ENCODE measurements at places on chromosomes 16 and 17.

GRCh38 chr17:41894791-41895331 lies 23.9 kb downstream of the ACLY start:
- no peak for DNase-seq

DNA sequence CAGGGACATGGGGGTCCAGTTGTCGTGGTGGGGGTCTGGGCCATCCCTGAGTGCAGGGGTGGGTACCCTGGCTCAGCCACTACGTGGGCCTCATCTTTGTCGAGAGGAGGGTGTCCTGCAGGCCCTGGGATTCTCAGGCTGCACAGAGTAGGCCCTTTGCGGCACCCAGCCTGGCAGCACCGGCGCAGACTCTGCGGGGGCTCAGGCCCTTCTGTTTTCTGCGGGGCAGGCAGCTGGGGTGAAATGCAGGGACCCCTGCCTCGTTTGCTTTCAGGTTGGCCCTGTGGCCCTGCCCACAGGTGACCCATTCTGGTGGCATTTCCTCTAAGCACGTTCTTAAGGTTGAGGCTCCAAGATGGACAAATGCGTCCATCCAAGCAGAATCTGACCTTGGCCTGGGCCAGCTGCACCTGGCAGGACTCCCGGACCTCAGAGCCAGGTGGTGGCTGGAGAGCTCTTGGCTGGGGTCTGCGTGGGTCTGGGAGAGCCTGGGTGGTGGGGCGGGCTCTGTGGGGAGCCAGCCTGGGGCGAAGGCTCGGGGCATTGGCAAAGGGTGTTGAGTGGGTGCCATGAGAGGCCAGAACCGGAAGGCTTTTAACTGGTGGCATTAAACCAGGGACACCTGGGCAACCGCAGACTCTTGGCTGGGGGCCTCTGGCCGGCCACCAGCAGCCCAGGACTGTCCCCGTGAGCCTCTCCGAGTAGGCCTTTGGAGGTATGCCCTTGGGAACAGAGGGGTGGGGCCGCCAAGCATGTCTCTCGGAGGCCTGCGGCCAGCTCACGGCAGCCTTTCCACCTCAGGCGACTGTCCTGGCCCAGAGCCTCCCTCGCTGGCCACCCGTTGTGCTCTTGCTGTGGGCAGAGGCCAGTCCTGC lies 16.9 kb downstream of the PRSS27 start:
- no peak for DNase-seq

- no peak for DNase-seq
Measured at GRCh38 chr17:60301649-60302048, 90.3 kb downstream of the USP32 start.

- no peak for DNase-seq
Measured at GRCh38 chr17:46722662-46723285, 95.7 kb downstream of the WNT3 start.

DNA sequence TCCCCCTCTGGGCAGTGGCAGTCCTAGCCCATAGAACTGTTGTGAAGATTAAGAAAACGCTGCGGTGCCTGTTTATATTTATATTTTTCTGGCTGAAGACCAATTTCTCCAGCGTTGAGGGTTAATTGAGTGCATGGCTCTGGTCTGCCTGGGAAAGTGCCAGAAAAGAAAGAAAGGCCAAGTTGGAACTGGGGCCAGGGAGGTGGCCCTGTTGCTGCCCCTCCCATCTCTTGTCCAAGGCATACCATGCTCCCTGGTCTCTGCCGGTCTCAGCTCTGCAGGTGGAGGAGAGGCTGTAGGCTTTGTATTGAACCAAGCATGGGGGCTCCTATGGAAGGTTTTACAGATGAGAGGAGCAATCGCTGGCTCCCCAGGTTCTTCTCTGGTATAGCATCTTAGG lies 124.7 kb downstream of the MGAT5B start:
- no peak for DNase-seq

GRCh38 chr17:79715098-79715942 lies 15.4 kb upstream of the ENPP7 start:
- DNase-seq = no peak

- DNase-seq = no peak
Measured at GRCh38 chr17:7060165-7060891, 16.4 kb upstream of the SLC16A11 start.

DNA sequence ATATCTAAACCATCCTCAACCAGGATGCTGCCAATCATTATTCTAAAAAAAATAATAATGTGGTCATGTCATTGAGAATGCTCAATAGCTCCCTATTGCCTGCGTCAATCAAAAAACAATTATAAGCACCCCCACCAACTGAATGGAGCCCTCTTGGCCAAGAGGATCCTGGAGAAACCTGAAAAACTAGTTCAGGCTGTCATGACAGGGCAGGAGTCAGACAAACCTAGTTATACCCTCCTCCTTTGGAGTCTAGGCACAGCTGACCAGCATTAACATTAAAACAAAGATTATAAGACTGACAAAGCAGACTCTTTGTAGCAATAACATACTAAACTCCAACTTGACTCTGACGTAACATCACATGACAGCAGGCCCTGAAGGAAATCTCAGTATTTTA lies 119.2 kb upstream of the CCL2 start:
- no peak for DNase-seq

GRCh38 chr17:57539529-57540301 lies 205.4 kb downstream of the CCDC182 start:
- DNase-seq = no peak

DNA sequence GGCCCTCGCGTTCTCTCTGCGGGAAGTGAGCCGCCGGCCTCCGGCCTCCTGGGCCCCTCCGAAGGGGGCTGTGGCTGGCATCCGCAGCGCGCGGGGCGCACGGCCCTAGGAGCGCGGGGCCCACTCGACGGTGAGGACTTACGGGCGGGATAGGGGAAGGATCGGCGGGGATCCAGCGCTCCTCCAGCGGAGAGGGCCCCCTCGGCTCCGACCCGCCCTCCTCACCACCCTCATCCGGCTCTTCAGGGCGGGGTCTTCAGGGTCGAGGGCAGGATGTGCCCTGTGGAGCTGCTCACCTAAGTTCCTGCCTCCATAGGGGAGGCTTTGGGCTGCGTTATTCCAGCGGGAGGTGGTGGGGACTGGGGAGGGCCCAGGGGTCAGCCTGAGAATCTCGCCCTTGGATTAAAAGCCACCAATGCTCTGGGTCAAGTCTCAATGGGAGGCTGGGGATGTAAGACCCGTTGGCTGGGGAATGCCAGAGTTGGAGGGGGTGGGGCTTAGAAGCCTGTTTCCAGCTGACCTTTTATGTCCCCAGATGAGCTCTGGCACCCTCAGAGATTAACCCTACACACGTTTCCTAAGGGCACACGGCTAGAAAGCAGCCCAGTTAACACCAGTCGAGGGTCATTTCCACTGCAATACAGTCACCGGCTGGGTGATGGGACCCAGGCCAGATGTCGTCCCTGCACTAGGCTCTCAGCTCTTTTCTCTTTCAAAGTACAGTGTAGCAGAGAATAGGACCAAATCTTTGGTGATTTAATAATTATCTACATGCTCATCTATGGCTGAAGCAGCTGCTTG lies 13.4 kb downstream of the TBX2 start:
- no peak for DNase-seq

DNA sequence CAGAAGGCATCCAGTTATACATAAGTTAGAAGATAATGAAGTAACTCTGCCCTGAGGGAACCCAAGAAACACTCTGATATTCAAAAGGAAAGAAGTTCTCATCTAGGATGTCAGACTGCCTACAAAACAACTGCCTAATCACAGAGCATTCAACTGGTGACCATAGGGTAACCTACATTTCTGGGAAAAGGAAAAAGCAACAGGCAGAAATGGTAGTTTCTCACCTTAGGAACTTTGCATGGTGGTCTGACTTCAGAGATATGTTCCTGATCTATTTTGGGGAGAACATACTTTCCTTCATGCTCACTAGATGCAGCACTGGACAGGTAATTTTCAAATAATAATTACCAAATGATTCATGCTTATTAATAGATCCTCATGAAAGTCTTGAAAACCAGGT lies 16.5 kb downstream of the RNF43 start:
- DNase-seq = no peak

DNA sequence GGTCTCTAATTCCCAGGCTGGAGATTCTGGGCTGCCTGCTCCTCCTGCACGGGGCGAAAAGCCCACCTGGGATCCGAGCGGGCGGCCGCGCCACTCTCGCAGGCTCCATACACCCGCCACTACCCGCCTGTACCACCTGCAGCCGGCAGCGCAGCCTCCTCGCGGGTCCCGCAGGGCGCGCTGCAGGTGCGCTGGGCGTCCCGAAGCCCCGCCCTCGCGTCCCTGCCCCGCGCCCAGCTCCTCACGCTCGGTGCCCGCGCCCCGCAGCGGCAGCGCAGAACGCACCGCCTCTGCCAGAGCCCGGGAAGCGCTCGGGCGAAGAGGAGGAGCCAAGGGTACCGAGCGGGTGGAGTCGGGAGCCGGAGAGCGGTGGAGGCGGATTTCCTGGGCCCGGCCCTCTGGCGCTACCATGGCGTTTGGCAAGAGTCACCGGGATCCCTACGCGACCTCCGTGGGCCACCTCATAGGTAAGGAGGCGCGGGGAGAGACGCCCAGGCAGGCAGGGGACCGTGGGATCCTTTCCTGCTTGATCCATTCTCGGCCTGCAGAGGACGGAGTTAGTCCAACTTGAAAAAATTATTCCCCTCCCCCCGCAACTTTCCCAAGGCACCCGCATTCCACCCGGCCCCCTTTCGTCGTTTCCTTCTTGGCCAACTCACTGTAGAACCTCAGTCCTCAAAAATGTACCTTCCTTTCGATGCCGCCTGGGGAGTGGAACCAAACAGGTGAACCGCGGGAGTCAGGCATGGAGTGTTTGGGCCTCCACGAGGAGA lies at the start of gene TOM1L1:
Gene TOM1L1, plus strand, starts transcription at position 396 of the 773 bp plus-strand sequence. Its CDS starts 14 bp downstream, at position 410.
- no peak for DNase-seq

DNA sequence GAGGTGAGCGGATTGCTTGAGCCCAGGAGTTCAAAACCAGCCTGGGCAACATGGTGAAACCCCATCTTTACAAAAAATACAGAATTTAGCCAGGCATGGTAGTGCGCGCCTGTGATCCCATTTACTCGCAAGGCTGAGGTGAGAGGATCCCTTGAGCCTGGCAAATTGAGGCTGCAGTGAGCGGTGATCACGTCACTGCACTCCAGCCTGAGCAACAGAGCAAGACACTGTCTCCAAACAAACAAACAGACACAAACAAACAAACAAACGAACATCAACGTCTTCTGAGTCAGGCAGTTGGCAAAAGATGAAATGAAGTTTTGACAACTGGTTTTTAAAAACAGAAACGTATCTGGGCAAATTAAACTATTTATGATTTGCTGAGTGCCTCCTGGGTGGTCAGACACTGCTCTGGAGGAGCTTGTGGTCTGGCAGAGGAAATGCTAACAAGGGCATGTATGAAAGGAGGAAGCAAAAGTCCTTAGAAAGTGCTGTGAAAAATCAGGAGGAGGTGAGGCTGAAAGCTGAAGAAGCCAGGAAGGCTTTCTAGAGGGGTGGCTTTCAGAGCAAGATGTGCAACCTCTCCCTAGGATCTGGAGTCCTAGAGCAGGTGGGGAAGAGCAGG lies 10.2 kb upstream of the KRT20 start:
- DNase-seq = no peak

DNA sequence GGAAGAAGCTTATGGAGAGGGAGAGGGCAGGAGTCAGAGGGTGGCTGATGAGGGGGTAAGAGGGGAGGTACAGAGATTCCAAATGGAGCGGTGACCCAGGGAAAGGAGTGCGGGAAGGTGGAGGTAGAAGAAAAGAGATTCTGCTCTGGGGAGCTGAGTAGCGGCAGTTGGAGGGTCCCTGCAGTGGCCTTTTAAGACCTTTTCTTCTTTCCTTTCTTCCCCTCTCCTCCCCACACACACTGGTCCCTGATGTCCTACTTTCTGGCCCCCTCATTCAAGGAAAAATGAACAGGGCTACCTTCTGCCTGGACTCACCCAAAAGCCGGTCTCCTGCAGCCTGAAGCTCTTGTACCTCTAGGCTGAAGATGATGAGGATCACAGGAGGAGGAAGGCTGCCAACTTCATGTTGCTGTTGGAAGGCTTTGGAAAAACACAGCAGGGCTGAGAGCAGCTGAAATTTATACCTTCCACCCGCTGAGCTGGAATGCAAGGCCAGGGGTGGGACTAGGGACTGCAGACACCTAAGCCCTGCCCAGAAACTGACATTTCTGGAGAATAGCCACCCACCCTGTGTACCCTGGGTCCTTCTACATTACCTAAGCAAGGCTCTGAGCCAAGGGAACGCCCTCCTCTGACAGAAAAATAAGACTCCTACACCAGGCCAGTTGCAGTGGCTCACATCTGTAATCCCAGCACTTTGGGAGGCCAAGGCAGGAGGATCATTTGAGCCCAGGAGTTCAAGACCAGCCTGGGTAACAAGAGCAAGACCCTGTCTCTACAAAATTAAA lies 9.4 kb upstream of the HEATR6 start:
- DNase-seq = no peak

DNA sequence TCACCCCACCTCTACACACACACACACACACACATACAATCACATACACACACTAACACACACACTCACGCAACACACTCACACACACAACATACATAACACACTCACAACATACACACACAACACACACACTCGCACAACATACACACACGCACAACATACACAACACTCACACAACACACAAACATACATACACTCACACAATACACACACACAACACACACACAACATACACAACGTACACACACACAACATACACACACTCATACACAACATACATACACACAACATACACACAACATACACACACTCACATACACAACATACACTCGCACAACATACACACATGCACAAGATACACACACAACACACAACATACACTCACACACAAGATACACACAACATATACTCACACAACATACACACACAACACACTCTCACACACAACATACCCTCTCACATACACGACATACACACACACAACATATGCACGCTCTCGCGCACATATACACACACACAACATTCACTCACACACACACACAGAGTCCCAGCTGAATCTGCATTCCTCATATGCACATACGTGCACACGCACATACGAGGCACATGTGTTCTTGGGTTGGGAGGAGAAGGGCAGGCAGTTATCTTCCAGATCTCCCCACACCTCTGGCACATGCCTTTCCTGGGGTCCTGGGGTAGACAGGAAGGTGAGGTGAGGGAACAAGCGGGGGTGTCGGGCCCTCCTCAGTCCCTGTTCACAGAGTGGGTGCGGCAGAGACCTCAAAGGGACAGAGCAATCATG lies 1.1 kb downstream of the ASGR2 start:
- DNase-seq = no peak

DNA sequence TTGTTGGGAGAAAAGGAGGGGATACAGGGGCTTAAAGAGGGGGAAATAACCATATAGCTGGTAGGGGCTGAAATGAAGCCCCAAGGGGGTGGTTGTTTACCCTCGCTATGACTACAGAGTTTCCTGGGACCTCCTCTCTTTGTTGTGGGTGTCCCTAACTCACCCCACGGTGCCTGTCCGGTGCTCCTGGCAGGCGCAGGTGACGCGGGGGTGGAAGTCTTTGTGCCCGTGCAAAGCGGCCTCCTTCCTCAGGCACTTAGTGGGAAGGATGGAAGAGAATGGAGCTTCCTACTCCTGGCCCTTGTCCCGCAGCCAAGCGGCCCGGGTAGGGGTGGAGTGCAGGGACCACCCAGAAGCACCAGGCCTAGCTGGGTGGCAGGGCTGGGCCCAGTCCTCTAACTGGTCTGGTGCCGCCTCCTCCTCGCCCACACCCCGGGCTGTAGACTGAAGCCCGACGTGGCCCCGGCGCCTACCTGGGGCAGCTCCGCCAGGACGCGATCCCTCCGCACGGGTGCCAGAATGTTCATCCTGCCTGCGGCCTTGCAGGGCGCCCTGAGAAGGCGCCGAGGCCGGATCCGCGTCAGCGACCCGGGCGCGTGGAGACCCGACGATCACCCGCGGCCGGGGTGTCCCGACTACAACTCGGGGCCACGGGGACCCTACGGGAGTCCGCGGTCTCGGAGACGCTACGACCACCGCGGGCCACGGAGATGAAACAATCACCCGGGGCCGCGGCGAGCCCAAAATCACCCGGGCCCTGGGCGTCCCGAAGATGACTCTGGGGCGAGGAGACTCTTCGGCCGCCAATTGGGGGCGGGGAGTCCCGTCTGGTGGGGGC lies 709 bp downstream of the RAB34 start:
- DNase-seq = no peak

Data from activated naive CD4-positive, alpha-beta T cell (primary cell).